Dermis blood vessel endothelial cell (primary cell): ENCODE measurements at places on chromosomes 4 and X.

DNA sequence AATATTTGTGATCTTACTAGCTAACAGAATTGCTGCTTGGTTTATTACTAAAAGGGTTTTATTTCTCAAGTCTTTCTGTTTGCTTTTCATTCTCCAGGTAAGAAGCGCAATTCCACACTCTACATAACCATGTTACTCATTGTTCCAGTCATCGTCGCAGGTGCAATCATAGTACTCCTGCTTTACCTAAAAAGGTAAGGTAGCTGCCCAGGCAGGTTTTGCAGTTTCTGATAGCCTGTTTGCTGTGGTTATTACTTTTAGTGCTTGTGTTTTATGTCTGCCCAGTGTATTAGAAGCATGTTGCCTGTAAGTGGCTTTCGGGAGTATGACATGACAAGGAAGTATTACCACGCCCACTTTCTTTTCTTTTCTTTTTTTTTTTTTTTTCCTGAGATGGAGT lies 46.4 kb downstream of the IL13RA1 start:
- DNase-seq, result no peak

DNA sequence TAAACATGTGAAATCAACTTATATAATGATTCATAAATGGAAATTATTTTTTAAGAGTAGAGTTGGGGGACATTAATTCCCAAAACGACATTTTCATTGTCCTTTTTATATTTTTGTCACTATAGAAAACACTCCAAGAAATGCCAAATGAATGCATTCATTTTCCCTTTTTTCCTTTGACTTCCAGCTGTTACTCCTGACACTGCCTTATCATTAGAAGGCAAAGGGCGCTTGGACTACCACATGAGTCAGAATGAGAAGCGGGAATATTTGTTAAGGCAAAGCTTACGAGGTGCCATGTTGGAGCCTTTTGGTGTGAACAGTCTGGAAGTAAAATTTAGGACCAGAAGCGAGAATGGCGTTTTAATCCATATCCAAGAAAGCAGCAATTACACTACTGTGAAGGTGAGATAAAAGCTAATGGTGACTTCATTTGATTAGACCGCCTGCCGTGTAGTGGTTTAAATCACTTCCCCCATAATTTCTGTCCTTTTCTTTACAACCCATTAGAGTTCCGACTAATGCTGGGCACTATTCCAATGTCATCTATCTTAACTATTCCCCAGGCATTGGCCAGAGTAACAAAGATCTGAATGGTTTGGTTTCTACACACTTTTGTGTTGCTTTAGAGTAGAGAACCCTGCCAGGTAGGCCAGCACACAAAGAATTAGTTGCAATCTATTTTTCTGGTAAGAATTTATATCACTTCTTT lies 166.7 kb downstream of the FAT4 start:
- no peak for DNase-seq

- no peak for DNase-seq
Observed at GRCh38 chr4:76737180-76737579, 160.8 kb downstream of the SOWAHB start.

DNA sequence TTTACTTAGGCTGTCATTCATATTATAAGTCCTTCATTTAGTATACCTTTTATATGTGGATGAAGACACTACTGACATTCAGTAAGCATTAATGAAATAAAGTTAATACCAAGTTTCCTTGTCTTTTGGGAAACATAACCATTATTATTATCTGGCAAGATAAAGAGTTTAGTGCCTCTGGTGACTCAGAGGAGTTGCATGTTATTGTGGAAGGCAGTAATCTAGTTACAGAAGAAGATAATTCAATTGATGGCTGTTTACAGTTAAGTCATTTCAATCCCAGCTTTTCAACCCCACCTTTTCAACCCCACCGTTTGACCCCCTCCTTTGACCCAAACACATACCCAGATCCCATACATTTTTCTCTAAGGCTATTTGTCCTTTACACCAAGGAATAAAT lies 143.8 kb downstream of the FANCB start:
- no peak for DNase-seq

DNA sequence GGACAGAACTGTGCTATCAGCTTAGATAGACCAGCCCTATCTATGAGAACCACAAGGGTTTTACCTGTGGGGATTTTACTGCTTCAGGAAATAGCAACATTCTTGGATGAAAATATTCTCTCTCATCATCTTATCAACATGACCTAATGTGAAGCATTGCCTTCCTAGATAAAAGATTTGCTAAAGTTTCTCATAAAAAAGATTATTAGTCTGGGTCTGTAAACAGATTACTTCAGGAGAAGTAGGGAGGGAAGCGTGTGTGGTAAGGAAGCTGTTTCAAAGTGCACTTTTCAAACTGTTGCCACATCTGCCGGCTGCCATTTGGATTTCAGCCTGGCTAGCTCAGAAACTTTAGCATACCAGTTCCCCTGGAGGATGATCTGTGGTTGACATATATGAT lies at the start of gene NOX1:
Gene NOX1, minus strand, starts transcription at position 35 of the 400 bp plus-strand sequence. CDS start 220 bp downstream, outside the sequence.
- no peak for DNase-seq

GRCh38 chr4:138835832-138836533 lies 179.6 kb upstream of the NOCT start:
- DNase-seq, result peak; percentile 35

- DNase-seq, result peak; percentile 69
Observed at GRCh38 chrX:40174854-40175510, 77.2 kb upstream of the BCOR start.

GRCh38 chr4:57488366-57489162 lies 378.4 kb upstream of the IGFBP7 start:
- DNase-seq, result no peak

- DNase-seq, result peak; percentile 84
Observed at GRCh38 chr4:176769514-176769913, 23.2 kb downstream of the VEGFC start.

DNA sequence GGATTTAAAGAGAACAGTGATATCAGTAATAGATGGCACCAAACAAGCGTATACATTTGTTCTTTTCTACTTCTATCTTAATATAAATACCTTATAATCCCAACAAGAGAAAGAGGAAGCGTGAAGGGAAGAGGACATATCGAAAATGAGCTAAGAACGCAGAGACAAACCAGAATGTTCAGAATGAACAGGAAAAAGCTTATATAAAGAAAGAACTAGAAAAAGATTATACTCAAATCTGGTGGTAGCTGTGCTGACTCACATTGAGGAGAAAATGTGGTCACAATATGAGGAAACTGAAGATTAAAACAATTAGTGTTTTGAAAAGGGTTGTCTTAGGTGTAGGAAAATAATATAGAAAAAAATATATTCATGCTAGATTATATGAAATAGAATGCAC lies 2.0 kb upstream of the GPR34 start:
- no peak for DNase-seq

- DNase-seq, result peak; percentile 5
Observed at GRCh38 chrX:132086672-132087071, 41.1 kb downstream of the FRMD7 start.

DNA sequence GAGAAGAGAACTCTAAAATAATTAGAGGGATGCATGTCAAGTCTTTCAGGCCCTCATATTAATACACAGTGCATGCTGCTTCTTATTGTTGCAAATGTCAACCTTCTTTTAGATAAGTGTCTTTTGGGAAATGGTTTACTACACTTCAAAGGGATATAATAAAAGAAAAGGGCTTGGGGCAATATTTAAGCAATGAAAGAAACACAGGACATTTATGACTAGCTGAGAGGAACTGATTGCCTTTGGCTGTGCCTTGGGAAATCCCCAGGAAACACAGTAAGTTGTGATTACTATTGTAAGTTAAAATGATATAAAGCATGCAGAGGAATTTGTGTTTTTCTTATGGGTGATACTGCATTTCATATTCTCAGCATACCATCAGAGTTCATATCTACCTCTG lies 1036.2 kb upstream of the GRID2 start:
- no peak for DNase-seq

DNA sequence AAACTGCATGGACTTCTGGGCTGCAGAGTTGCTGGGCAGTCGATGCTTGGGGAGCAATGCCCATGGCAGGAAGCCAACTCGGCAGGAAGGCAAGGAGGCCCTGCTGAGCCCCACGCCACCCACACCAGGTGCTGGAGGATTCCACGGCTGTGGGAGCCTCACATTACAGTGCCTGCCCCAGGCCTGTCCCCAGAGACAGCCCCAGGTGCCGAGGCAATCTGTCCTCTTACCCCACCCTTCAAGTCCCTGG lies 53.9 kb downstream of the HMX1 start:
- no peak for DNase-seq

DNA sequence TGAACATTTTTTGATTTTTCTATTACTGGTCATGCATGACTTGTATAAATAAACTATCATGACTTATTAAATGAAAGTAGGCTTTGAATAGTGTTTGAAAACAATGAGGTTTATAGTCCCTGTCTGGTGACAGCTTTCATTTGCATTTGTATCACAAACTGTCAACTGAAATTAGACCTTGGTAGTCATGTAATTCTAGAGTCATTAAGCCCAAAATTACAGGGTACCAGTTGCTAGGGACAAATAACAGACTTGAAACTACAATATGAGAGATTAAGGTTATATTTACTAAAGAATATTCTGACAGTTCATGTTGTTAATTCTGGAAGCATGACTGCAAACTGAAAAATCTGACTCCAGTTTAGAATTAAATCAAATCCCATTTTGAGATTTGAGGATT lies 9.2 kb upstream of the VAMP7 start:
- no peak for DNase-seq

- peak; percentile 62 for DNase-seq
Observed at GRCh38 chr4:2416564-2417225, 1.8 kb downstream of the ZFYVE28 start.

- peak; percentile 98 for DNase-seq
Observed at GRCh38 chr4:57102050-57102624, 8.0 kb downstream of the IGFBP7 start.

DNA sequence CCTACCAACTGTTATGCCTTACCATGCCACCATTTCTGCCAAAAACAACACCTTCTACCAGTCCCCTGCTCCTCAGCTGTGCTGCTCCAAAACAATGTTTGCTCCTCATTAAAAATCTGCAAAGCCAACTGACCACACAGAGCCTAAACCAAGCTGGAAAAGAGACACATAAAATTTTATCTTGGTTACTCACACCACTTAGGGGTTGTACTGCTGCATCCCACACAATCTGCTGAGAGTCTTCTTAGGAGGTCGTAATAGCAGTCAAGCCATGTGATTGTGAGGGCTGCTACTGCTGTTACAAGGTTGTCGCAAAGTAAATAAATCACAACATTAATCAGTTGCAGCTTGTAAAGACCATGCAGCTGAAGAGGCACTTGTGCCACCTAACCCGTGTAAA lies 607.4 kb upstream of the FAM241A start:
- no peak for DNase-seq

GRCh38 chrX:28638775-28639174 lies 51.5 kb downstream of the IL1RAPL1 start:
- DNase-seq, result no peak

- no peak for DNase-seq
Observed at GRCh38 chr4:98851806-98852205, 77.1 kb downstream of the EIF4E start.

DNA sequence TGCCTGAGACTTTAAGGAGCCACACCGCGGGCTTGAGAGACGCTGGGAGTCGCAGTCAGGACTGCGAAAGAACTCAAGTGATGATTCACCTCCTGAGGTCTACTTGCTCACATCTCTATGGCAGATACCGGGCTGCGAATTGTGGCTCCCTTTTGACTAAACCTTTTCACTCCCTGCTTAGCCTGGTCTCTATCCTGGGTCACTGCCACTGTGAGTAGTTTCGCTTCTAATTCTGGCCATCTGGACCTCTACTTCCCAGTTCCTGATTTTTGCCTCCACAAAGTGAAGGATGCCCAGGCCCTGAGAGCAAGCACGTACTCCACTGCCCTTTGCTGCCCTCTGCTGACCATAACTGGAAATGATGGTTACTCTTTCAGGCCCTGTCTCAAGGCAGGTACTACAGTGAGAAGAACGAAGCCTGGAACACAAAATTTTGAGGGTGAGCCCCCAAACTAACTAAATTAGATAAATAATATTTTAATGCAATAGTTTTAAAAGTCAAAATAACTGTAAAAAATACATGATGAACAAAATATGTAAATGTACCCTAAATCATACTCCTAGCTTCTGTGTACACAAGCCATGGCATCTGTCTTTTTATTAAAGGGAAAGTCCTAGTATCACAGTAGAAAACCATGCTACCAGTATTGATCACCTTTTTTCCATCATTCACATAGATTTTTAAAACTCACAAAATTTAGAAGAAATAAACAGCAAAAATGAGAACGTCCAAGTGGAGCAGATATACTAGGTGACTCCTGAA lies 16.7 kb downstream of the MAD2L1 start:
- peak; percentile 88 for DNase-seq

DNA sequence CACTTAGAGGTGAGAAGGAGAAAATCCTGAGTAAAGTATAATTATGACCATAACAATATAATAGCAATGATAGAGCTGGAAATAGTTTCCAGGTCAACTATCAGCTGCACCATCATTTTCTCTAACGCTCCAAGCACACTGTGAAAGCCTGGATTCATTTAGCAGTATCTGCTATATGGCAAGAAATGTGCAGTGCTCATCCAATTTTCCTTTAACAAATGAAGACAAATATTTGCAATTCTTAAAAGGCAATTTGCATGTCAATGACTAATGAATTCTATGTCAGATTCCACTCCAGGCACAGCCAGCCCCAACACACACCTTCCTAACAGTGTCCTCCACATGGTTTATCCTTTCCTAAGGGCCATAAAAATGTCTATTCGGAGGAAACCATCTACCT lies 12.7 kb downstream of the PRSS12 start:
- DNase-seq, result no peak
